ENCODE measurements at places on chromosomes 6 and 20.

DNA sequence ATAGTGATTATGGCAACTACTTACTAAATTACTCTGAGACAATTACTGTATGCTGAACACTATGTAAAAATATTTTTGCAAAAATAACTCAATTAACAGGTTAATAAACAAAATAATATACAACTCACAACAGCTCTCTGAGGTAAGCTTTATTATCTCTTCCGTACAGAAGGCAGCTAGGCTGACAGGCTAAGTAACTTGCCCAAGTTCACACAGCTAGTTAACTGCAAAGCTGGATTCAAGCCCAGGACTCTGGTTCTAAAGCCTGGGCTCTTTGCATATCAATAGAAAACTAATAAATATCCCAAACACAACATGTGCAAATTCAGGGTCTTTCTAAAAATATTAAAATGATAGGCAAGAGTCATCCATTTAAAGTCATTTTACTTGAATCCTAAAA is 169.5 kb upstream of the BEND3 start:
- no peak for DNase-seq

GRCh38 chr20:3106658-3107463 is 22.3 kb upstream of the AVP start:
- no peak for DNase-seq

DNA sequence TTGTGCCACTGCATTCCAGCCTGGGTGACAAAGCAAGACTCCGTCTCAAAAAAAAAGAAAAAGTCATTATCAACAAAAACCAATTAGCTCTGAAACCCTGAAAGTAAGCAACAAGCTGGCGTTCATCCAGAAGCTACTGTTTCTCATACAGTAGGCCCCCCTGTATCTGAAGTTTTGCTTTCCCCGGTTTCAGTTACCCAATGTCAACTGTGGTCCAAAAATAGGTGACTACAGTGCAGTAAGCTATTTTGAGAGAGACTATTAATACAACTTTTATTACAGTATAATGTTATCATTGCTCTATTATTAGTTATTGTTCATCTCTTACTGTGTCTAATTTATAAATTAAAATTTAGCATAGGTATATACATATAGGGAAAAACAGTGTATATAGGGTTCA is 135.1 kb downstream of the KIF16B start:
- no peak for DNase-seq

DNA sequence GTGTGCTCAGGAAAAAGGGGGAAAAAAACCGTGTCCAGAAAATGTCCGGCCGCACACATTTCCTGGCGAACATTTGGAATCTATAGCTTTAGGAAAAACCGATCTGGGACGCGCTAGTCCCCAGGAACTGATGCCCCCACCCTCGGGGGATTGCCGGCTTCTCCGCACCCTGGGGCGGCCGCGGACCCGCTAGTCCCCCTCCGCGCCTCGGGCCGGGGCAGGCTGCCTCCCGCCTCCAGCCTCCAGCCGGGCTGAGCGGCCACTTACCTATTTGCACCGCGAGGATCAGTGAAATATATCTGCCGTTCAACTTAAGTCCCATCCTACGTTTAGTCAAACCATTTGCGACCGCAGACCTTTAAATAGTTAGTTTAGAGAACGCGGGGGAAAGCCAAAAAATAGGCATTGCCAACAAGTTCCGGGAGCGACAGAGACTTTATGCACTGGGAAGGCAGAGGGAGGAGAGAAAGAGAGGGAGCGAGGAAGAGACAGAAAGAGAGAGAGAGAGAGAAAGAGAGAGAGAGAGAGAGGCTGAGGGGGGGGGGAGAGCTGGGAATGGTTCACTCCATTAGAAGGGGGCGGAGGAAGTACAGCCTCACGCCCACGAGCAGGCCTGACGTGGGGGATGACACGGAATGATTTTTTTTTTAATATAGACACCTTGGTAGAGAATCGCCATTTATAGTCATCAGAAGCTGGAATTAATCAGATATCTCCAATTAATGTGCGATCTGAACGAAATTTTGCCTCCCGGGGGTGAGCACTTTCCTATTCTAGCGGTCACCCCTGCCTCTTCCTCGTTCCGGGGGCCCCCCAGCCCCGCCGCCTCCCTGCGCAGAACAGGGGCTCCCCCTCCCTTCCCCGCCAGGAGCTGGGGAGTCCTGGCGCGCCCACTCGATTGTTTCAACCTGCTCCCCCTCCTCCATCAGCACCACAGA is at the start of gene NRN1:
Gene NRN1, minus strand, starts transcription at position 498 of the 938 bp plus-strand sequence. Its CDS starts 176 bp downstream, at position 322.
- peak; percentile 58 for DNase-seq

DNA sequence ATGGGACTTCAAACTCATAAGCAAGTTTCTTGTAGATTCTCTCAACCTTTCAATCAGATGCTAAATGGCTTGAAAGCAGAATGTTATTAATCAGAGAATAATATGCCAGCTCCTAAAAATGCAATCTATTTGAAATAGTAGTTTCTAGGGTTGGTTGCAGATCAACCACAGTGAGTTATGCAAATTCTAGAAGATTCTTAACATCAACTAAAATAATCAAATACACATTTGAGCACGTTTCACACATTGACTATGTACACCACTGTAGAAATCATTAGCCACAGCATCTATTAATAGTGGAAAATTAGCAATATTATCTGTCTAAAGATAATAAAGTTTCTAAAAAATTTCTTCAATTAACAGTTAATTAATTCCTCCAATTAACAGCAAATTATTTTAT is 141.9 kb upstream of the GJE1 start:
- DNase-seq, result no peak

- DNase-seq, result no peak
These were observed 42.4 kb downstream of the POPDC3 start for GRCh38 chr6:105137388-105137787.

- DNase-seq, result no peak
These were observed 85.5 kb upstream of the FLRT3 start for GRCh38 chr20:14422892-14423291.

GRCh38 chr20:1538655-1539054 is 18.9 kb downstream of the SIRPD start:
- no peak for DNase-seq

GRCh38 chr20:43238266-43238665 is 48.6 kb upstream of the PTPRT start:
- DNase-seq, result no peak

DNA sequence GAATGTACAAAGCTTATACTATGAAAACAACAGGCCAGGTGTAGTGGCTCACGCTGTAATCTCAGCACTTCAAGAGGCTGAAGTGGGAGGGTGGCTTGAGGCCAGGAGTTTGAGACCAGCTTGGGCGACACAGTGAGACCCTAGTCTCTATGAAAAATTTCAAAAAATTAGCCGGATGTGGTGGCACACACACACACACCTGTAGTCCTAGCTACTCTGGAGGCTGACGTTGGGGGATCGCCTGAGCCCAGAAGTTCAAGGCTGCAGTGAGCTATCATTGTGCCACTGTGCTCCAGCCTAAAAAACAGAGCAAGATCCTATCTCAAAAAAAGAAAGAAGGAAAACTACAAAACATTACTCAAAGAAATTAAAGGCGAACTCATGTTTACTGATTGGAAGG is 7.3 kb upstream of the ASF1A start:
- no peak for DNase-seq

- DNase-seq, result peak; percentile 97
These were observed at the start of gene DHX16 for GRCh38 chr6:30672445-30673253. TSS of gene DHX16 (minus strand) at chr6:30673006. CDS start at chr6:30672841, 165 bp downstream.

DNA sequence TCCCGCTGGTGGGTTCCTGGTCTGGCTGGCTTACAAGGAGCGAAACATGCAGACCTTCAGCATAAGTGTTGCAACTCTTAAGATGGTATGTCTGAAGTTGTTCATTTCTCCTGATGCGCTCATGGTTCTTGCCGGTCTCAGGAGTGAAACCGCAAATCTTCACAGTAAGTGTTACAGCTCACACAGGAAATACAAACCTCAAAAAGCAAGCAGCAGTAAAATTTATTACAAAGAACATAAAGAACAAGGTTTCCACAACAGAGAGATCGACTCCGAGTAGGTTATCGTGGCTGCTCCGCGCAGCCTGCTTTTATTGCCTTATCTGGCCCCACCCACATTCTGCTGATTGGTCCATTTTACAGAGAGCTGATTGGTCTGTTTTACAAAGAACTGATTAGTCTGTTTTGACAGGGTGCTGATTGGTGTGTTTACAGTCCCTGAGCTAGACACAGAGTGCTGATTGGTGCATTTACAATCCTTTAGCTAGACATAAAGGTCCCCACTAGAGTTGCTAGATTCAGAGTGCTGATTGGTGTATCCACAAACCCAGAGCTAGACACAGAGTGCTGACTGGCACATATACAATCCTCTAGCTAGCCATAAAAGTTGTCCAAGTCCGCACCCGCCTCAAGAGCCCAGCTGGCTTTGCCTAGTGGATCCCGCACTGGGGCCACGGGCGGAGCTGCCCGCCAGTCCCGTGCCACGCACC is 39.2 kb downstream of the TRIM27 start:
- no peak for DNase-seq

DNA sequence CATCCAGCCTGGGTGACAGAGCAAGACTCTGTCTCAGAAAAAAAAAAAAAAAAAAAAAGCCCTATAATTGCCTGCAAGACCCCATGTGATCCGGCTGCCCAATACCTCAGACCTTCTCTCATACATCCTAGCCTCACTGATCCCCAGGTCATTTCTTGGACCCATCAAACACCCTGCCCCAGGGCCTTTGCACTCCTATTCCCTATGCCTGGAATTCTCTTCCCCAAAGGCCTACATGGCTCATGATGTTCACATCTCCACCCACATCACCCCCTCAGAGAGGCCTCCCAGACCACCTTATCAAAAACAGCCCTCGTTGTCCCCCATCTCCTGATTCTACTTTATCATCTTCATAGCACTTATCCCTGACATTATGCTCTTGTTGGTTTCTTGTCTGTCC is 8.9 kb downstream of the PACSIN1 start:
- DNase-seq, result no peak

DNA sequence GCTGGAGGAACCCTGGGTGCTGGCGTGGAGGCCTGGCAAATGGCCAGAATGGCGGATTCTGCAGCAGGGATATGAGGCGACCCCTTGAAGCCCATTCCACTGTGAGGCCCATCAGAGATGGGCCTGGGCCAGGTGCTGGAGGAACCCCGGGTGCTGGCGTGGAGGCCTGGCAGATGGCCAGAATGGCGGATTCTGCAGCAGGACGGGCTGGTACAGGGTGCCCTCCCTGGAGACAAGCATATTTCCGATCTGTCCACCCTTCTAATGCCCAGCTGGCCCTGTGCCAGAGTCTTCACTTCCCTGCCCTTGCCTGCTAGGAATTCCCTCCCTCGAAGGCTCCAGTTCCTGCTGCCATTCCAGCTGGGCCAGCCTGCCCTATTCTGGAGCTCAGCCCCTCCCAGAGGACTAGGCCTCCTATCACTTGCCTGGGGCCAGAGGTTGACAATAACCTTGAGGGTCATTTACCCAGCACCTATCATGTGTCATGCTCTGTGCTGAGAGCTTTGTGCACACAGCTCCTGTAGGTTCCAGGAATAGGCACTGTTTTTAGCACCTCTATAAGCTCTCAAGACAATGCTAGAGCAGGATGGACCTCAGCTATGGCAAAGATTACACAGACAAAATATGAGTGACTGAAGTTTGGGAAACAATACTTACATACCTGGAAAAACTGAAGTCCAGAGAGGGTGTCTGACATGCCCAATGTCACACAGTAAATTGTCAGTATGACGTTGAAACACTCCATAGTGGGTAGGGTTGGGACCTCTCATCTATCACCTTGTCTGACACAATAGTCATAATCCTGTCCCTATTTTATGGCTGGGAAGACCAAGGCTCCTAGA is 21.4 kb downstream of the SUN5 start:
- no peak for DNase-seq

DNA sequence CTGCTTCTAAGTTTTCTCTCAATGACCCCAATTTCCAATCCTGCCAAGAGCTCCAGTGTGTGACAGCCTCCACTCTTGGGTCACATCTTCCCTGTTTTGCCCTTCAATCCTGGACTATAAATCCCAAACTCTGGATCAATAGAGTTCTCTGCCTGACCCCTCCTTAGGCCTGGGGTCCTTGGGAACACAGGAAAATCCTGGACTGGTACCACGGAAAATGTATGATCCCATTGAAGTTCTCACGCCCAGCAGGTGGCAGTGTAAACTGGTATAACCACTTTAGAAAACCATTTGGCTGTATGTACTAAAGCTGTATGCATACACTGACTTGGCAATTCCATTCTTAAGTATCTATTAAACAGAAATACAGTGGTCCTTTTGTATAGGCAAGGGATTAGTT is 98.0 kb downstream of the SNAP25 start:
- no peak for DNase-seq

DNA sequence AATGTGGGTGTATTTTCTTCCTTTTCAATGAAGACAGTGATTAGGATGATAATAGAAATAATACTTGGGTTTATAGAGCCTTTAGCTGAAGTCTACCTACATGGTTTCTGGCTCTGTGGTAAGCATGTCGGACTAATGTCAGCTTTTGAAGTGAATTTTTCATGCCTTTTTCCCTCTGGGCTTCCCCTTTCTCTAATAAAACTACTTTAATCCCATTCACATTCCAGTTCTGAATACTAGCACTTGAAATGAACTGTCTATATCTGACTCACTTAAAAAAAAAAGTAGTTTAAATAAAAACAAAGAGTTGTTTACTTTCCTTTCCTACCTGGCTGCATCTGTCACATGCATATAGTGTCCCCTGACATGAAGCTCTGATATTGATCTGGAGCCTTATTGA is 545.9 kb upstream of the FLRT3 start:
- DNase-seq, result no peak

DNA sequence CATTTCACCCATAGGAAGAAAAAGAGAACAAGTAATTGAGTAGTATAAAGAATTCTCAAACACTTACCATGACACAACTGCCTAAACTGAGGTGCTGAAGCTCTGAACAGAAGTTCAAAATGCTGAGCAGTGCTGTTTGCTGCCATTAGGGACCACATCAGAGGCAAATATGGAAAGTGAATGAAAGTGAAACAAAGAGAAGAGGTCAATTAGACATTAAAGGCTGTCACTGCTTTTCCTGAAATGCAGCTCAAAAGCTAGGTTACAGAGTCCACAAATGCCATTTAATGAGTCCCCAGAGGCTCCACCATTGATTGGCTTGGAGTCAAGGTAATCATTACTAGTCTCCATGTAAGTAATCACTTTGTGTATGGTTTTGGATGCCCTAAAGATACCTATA is 46.1 kb downstream of the POU3F2 start:
- DNase-seq, result no peak

GRCh38 chr6:142013287-142013686 is 119.4 kb upstream of the GJE1 start:
- peak; percentile 81 for DNase-seq

DNA sequence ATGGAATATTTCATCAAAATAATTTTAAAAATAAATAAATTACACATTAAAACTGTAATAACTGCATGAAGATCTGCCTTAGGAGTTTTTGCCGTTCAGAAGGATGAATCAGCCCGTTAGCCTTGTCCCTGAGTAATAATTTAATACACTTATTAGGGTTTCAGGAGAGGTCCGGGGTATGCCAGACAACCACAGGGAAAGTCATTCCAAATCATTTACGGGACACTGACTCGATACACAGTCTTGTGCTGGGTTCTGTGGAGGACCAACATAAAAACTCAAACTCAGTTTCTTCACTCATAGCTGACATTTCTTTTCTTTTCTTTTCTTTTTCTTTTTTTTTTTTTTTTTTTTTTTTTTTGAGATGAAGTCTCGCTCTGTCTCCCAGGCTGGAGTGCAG is 735 bp upstream of the LY6G6F start:
- DNase-seq, result no peak

- DNase-seq, result no peak
These were observed at the start of gene ENPP3 for GRCh38 chr6:131636880-131637792. TSS of gene ENPP3 (plus strand) at chr6:131637302. CDS start at chr6:131637385, 83 bp downstream.
